ENCODE measurements at places on chromosomes 16 and 17.

DNA sequence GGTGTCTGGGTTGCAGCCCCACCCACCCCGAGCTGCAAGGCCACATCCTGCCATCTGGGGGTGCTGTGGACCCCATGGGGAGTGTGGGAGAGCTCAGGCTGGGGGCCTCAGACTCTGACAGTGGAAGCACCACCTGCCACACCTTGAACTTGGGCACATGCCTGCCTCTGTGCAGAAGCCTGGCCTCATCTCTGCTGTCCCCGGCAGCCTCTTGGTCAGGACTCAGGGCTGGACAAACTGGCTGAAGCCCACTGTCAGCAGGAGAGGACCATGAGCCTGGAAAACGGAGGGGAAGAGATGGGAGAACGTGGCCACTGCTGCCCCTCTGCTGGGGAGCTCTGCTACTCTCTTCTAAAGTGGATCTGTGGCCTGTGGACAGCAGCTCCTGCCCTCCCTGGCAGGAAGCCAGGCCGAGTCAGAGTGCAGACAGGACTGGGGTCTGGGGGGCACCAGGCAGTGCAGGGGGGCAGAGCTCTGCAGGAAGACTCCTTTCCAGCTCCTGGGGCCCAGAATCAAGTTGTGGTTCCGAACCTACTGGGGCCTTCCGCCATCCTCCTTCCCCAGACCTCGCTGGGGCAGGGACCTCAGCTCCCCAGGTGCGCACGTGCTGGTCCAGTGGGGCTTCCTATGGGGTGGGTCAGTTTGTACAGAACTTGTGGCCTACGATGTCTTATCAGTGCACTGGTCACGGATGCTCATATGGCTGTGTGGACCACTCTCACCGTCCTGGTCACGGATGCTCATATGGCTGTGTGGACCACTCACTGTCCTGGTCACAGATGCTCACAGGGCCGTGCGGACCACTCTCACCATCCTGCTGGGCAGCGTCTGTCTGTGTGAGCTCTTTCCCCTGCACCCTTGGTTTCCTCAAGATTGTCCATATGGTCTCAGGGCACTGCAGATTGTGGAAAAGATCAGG, 207.7 kb downstream of the LAT start:
- no peak for DNase-seq

DNA sequence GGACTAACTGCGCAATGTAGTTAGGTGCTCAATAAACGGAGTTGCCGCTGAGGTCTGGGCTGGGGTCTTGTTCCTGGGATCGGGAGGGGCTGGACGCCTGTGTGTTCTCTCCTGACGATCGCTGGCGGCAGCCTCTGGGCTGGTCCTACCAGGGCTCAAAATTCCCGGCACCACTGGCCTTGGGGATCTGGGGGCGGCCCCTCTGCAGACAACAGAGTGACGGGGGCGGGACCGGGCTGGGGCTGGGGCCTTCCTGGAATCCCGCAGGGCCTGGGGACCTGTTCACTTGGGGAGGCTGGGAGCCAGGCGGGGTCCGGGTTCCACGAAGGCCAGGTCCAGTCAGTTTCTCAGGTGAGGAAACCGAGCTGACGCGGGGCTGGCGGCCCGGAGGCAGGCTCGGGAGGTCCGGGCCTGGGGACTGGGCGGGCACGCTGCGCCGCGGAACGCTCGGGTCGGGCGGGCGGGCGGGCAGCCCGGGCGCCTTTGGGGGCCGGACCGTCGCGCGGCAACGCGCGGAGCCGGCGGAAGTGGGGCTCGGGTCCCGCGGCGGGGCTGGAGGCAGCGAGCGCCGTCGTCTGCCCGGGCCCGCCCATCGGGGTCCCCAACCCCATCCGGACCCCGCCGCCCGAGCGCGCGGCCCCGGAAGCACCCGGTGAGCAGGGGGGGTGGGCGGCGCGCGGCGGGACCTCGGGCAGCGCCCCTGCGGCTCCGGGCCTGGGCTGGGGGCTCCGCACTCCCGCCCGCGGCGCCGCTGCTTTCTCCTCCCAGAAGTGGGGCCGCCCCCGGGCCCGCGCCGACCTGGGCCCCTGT, at the start of gene PIGQ:
TSS of gene PIGQ (plus strand) at position 524 of the 810 bp plus-strand sequence. CDS start 4,107 bp downstream, outside the sequence.
- DNase-seq, result peak; percentile 69

- peak; percentile 82 for DNase-seq
Observed at GRCh38 chr17:19762515-19762961, 14.4 kb upstream of the ALDH3A1 start.

DNA sequence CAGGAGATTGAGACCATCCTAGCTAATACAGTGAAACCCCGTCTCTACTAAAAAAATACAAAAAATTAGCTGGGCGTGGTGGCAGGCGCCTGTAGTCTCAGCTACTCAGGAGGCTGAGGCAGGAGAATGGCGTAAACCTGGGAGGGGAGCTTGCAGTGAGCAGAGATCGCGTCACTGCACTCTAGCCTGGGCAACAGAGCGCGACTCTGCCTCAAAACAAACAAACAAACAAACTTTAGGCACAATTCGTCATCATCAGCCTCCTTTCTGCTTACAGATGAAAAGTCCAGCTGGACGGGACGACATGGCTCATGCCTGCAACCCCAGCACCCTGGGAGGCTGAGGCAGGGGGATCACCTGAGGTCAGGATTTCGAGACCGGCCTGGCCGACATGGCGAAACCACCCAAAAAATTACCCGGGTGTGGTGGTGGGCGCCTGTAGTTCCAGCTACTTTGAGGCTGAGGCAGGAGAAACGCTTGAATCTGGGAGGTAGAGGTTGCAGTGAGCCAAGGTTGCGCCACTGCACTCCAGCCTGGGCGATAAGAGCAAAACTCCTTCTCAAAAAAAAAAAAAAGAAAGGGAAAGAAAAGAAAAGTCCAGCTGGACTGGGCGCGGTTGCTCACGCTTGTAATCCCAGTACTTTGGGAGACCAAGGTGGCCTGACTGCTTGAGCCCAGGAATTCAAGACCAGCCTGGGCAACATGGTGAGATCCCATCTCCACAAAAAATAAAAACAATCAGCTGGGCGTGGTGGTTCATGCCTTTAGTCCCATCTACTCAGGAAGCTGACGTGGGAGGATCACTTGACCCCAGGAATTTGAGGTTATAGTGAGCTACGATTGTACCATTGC, 1.5 kb upstream of the SPIRE2 start:
- no peak for DNase-seq

DNA sequence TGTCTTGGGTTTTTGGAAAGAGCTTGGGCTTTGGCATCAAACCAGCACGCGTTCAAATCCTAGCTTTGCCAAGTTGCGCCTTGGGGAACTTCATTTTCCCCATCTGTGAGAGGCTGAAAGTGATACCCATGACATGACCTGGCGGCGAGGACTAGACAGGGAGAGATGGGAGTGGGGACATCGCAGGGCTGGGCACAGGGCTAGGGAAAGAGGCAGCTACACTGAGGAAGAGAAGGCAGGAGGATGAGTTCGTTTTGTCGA, 202.9 kb downstream of the IRF8 start:
- no peak for DNase-seq

- peak; percentile 80 for DNase-seq
Observed at GRCh38 chr17:67689534-67690177, 28.1 kb upstream of the NOL11 start.

DNA sequence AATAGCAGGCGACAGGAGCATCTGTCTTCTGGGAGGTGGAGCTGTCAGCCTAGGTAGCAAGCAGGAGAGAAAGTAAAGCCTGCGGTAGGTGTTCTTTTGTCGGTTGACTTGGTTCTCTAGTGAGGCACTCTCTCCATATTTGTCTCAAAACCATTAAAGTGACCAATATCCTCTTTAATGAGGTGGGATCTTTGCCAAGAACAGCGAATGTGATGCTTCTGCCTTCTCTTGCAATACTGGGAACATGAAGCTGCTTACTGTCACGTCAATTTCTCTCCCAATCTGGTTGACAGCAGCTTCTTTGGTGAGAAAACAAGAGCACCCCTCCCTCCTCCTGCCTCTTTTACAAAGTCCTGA, 176.7 kb downstream of the ABCC12 start:
- DNase-seq, result no peak

- peak; percentile 41 for DNase-seq
Observed at GRCh38 chr17:63681530-63681929, 18.4 kb downstream of the LIMD2 start.

GRCh38 chr16:11459722-11460121, 114.5 kb downstream of the RMI2 start:
- DNase-seq, result no peak

GRCh38 chr16:49987381-49987780, 37.6 kb upstream of the CNEP1R1 start:
- no peak for DNase-seq

GRCh38 chr17:38605841-38606645, at the start of gene SRCIN1:
Gene SRCIN1, minus strand, starts transcription at chr17:38605952. Its CDS starts 247 bp downstream, at chr17:38605705.
- DNase-seq, result peak; percentile 42

DNA sequence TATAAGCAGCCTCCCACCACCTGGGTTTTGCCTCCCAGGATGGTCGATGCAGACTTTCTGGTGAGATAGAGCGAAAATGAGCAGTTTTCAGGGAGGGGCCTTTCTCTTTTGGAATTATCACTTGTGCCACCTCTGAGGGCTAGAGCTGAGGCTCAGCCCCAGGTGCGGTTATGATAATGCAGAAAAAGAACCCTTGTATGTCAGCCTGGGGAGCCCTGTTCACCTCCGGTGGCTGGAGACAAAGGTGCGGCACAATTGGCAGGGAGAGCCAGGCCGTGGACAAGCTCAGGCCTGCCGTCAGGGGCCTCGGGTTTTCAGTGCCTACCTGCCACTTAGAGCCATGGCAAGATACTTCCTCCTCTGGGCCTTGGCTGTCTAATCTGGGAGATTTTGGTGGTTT, 4.4 kb downstream of the SCPEP1 start:
- no peak for DNase-seq

DNA sequence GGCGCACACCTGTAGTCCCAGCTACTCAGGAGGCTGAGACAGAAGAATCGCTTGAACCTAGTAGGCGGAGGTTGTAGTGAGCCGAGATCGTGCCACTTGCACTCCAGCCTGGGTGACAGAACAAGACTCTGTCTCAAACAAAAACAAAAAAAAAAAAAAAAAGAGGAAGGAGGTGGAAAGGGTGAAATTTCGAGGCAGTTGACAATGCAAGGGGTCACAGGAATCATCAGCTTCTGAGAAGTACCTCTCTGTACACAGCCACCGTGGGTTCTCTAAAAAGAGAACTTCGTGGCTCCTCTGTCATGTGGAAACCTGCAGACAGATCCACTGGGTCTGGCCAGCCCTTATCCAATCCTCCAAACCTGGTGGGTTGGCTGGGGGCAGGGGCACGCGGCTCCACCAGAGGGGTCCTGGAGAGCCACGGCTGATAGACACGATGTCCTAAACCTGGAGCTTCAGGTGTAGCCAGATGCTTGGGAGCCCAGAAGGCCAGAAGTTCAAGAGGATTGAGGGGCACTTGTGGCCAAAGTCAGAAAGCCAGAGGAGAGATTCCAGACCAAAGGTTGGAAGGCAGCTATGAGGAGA, 540 bp upstream of the CD300LF start:
- no peak for DNase-seq

DNA sequence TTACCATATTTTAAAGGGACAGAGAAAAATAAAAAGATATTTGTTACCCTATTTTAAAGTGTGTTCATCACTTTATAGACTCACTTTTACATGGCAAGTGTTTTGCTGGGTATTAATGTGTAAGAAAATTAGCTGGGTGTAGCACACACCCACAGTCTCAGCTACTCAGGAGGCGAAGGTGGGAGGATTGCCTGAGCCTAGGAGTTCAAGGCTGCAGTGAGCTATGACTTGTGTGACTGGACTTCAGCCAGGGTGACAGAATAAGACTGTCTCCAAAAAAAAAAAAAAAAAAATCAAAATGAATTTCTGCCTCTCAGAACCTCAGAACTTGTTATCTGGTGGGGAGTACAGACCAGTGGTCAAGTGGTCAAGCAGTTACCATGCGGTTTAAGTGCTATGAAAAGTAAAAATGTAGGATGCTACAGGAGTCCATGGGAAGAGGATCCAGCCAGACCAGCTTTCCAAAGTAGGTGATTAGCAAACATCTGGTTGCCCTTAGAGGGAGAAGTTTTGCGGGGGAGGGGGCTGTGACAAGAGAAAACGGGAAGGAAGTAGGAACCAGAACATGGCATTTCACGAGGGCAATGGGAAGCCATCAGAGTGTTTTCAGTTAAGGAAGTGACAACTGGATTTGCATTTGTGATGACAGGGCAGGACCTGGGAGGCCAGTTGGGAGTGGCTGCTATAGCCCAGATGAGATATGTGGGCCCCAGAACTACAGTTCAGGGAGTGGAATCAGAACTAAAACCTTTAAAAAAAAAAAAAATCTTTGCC, 13.9 kb downstream of the CNEP1R1 start:
- no peak for DNase-seq

DNA sequence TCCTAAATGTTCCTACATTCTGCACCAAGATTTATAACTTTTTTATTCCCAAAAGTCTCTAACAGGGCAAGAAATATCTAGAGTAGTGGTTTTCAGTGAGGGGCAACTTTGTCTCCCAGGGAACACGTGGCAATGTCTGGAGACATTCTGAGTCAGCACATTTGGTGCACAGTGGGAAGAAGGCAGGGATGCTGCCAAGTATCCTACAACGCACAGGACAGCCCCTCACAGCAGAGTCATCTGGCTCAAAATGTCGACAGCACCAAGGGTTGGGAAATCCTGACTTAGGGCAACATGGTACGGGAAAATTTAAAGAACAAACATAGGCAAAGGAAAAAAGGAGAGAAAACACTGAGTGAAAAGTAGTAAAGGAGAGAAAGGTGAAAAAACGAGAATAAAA, 61.8 kb downstream of the SMG6 start:
- DNase-seq, result no peak

Data from dermis blood vessel endothelial cell (primary cell).